ENCODE measurements at places on chromosomes 3 and 15. TPM values are rescaled to one million over a fixed set of nuclear protein-coding genes. Genes with fewer than 3 reads are reported as not detected.

ZNF80 gene
- 1.00 TPM for total RNA-seq

GPR171 gene
- 154 TPM for total RNA-seq

ATP13A4 gene
- 2.7 TPM for total RNA-seq

LSMEM2 gene
- total RNA-seq = not detected

KLF15 gene
- total RNA-seq = not detected

PTH1R gene
- total RNA-seq = not detected

C3orf85 gene
- total RNA-seq = not detected

CHL1 gene
- total RNA-seq = not detected

ALPK3 gene
- total RNA-seq = 0.30 TPM

LSAMP gene
- not detected for total RNA-seq

All from T-helper 2 cell treated with Interferon-gamma antibody and Interleukin-4, amounts not matched to agents 100 ng/mL and 5 ng/mL, for 36 hours (primary cell).